Fibroblast of pulmonary artery (primary cell): ENCODE measurements at places on chromosomes 12 and 14.

- no peak for DNase-seq
These were observed 105.6 kb upstream of the ARID2 start for GRCh38 chr12:45623940-45624339.

GRCh38 chr14:101927859-101928258 lies 36.5 kb upstream of the DYNC1H1 start:
- DNase-seq: peak; percentile 97

- DNase-seq: no peak
These were observed 3.8 kb downstream of the C14orf93 start for GRCh38 chr14:23006188-23006534.

- DNase-seq: no peak
These were observed 379.3 kb downstream of the NAV3 start for GRCh38 chr12:78209846-78210505.

GRCh38 chr12:25518512-25518911 lies 34.6 kb downstream of the LMNTD1 start:
- DNase-seq: no peak

- DNase-seq: peak; percentile 79
These were observed 48.4 kb downstream of the ETV6 start for GRCh38 chr12:11697670-11698387.

GRCh38 chr14:31560759-31561154 lies 447 bp upstream of the NUBPL start:
- DNase-seq: peak; percentile 14

DNA sequence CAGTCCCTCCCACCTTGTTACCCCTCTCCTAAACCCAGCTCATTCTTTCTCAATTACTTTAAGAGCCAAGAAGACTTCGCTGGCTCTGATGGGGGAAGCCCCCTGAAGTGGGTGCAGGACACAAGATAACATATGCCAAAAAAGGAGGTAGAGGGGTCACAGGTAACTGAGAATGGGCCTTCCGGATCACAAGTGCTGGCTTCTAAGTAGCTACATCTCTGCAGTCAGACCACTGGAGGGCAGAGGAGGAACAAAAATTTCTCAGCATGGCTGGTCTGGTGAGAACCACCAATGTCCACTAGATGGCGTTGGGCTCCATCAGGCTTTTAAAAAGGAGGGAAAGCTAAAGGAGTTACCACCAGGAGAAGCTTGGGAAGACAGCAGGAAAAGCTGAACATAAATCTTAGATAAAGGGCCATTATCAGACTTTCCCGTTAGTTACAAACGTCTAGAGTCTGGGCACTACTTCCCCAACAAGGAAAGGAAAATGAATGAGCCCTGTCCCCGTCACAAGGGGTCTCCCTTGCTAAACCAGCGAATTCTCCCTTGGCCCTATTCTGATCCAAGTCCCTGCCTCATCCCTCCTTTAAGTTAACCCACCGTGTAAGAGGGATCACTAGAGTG lies 11.6 kb upstream of the CDH24 start:
- peak; percentile 96 for DNase-seq

DNA sequence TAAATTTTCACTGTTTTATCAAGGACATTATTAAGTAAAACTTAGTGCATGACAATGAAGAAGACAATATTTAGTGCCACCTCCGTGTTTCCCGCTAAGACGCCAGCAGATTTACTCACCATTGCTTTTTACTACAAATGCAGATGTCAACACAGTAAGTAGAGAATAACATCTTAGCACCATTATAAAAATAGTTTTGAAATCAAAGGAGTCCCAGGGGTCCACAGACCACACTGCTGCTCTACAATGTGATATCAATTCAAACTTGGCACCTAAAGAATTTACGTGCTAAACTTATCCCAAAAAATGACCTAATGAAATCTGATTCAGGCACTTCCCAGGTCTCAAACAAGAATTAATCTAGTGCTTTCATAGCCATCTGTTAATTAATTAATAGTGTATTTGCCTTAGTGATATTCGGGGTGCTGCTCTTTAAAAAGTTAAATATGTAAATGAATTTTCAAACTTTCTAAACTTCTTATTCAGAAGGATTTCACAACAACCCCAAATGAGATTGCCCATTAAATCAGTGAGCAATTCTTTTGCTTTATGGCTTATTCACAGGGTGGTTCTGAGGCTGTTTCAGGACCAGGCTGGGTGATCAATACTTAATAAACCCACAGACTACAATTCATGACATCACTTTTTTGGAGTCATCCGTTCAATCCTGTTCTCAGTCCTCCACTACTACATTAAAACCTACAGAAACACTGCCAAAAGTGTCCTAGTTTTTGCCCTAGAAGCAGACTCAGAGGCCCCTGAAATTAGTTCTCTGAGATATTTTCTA lies 161.3 kb upstream of the LMNTD1 start:
- no peak for DNase-seq

GRCh38 chr12:130768120-130768519 lies 52.0 kb upstream of the RIMBP2 start:
- no peak for DNase-seq

DNA sequence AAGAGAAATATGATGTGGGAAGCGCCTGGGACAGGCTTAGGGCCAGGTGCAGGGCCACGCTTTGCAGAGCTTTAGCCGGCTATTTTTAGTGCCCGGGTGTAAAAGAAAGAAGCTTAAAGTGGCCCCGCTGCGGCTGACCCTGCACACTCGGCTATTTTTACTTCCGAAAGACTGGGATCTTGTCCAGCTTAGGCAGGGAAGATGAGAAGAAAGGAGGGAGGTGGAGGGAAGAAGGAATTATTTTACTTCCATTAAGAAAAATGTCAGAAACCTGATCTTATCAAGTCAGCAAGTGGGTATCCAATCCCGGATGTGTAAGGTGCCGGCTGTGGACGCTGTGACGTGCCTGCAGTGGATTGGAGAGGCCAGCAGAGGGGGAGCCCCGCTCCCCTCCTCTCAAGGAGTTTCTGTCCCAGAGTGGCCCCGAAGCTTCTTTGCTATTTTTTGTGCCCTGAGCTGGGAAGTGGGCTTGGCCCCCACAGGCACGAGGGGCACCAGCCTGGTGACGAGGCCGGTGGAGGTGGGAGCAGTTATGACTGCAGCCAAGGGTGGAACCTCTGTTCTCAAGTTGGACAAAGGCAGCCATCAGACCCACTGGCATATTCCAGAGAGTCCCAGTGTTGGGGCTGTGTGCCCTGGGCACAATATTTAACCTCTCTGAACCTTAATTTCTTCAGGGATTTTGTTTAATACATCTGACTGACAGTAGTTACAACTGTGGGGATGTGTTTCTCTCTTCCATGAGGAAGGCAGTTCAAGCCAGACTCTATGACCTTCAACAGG lies 97.7 kb downstream of the ESRRB start:
- no peak for DNase-seq

- no peak for DNase-seq
These were observed 105.4 kb downstream of the ITPR2 start for GRCh38 chr12:26727482-26728204.

DNA sequence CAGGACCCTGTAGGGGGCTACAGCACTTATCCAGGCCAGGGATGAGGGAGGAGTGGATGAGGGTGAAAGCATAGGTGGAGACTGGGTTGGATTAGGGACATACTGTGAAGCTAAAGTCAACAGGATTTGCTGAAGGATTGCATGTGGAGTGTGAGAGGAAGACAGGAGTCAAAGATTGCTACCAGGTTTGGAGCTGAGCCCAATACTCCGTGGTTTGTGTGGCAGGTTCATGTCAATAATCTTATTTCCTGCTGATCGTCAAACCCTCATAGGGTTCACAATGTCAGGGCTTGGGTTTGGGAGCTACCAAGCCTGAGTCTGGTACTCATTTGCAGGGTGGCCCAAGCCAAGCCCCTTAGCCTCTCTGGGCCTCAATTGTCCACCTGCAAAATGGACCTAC lies 77.1 kb upstream of the PLXNC1 start:
- DNase-seq: no peak

GRCh38 chr12:1630133-1630826 lies 1.2 kb downstream of the WNT5B start:
- DNase-seq: no peak

- peak; percentile 72 for DNase-seq
These were observed at the start of gene PLEKHA5 for GRCh38 chr12:19129486-19130223. TSS of gene PLEKHA5 (plus strand) at chr12:19129733. CDS start at chr12:19129800, 67 bp downstream.

DNA sequence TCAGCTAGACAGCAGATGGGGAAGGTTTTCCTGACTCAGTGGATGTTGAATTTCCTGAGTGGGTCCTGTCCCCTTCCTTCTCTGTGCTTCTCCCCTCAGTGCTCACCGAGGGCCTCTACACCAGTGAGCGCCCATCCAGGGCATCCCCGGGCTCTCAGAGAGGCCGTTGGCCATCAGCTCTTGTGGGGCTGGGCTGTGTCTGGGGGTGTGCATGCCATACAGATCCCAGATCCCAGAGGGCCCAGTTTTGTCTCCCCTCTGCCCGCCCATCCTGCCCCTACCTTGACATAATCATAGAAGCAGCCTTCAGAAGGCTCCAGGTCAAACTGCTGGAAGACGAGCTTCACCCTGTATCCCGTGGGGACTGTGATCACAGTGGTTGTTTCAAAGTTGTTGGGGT lies 1.1 kb downstream of the C1R start:
- no peak for DNase-seq

- no peak for DNase-seq
These were observed 161.1 kb upstream of the TRHDE start for GRCh38 chr12:72110937-72111650.

DNA sequence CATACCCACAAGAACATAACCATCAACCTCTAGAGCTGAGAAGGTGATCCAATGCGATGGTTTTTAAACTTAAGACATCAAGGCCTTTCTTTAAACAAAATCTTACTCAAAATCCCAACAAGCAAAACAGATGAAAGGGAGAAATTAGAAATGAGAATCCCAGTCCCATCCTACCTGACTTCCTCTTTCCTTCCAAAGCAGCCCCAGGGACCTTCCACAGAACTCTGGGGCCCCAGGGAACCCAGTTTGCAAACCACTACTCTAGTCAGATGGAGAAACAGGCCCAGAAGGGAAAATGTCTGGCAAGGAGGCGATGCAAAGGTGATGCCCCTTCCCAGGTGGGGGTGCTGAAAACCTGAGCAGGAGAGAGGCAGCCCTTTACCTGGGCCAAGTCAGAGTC lies 29.0 kb upstream of the CMKLR1 start:
- no peak for DNase-seq

GRCh38 chr12:119665164-119665929 lies 2.6 kb upstream of the PRKAB1 start:
- no peak for DNase-seq

DNA sequence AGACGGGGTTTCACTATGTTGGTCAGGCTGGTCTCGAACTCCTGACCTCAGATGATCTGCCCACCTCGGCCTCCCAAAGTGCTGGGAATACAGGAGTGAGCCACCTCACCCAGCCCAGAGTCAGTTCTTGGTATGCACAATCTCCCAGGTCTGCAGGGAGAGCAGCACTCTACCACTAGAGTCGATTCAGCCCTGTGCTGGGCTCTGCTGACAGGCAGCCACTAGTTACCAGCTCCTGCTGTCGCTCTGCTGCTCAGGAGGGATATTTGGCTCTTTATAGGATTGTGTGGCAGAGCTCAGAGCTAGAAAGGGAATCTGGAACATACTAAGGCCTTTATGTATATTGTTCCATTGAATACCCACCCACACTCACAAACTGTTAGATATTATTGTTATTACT lies 44.3 kb downstream of the SPTB start:
- no peak for DNase-seq

GRCh38 chr12:26762186-26762585 lies 70.8 kb downstream of the ITPR2 start:
- no peak for DNase-seq

GRCh38 chr14:98994561-98994960 lies 277.4 kb downstream of the BCL11B start:
- no peak for DNase-seq

- no peak for DNase-seq
These were observed 23.6 kb downstream of the NR1H4 start for GRCh38 chr12:100497105-100497795.

DNA sequence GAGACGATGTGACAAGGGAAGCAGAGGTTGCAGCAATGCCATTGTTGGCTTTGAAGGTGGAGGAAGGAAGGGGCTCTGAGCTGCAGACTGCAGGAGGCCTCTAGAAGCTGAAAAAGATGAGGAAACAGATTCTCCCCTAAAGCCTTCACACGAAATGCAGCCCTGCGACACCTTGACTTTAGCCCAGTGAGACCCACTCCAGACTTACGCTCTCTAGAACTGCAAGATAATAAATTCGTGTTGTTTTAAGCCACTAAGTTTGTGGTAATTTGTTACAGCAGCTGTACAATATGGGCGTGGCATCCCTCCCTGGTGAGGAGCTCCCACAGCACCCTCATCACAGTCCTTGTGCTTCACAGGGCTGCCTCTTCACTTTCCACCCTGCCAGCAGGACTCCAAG lies 53.2 kb downstream of the GOLGA5 start:
- no peak for DNase-seq

DNA sequence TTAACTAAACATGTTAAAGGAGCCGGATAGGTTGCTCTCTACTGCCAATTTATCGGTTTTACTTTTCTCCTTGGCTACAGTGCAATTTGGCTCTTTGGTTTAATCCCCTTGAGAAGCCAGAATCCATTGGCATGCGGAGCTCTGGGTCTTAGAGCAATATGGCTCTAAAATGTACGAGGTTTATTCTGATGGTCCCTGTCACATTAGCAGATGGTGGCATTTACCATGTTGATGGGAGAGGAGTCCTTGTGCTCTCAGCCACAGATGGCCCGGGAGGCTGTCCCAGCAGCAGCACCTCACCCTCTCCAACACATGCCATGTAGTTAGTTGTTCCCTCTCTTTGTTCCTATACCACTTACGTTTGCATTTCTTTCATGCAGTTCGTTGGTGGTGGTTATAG lies 179.7 kb downstream of the RGS6 start:
- DNase-seq: no peak

DNA sequence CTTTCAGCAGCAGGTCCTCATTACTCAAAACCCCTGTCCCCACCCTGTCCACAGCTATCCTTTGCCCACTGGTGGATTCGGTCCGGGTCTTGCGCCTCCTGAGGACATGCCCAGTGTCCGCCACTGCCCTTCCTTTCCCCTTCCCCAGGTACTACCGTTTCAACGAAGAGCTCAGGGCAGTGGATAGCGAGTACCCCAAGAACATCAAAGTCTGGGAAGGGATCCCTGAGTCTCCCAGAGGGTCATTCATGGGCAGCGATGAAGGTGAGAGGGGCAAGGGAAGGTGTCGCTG lies 8.7 kb downstream of the MMP14 start:
- DNase-seq: no peak

DNA sequence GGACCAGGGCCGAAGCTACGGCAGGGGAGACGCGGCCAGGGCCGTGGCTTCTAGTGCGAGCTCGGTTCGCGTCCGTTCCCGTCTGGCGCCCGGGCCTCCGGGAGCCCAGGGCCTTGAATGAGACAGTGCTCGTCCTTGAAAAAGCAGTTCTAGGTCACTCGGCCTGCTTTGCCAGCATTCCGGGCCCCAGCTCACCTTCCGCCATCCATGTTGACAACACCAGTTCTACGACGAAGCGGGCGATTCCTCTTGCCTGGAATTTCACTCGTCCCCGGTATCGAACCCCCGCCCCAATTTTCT lies 4.5 kb downstream of the OR10AD1 start:
- peak; percentile 14 for DNase-seq

GRCh38 chr12:51890511-51891171 lies 2.7 kb downstream of the ANKRD33 start:
- DNase-seq: no peak

- DNase-seq: no peak
These were observed 9.2 kb downstream of the RNASE9 start for GRCh38 chr14:20551606-20552005.

GRCh38 chr14:99809859-99810558 lies 16.8 kb downstream of the EML1 start:
- no peak for DNase-seq
